ENCODE measurements at places on chromosomes 2 and 18.

- no peak for DNase-seq
Observed at GRCh38 chr2:73072416-73072815, 904 bp upstream of the SFXN5 start.

DNA sequence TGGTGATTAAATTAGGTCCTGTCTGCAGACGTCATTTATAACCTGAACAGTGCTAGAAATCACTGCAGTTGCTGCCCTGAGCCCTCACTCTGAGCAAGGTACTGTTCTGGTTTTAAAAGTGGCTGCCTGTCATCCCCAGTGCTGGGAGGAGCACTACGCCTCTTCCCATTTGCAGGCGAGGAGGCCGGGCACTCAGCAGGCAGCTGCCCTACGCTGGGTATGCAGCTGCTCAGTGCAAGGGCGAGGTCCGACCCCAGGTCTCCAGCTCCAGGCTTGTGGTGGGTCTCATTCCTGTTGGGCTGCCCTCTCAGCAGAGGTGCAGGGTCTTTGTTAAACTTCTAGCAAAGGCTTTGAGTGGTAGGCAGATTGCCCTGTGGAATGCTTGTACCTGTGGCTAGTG is 15.7 kb downstream of the CNDP2 start:
- no peak for DNase-seq

DNA sequence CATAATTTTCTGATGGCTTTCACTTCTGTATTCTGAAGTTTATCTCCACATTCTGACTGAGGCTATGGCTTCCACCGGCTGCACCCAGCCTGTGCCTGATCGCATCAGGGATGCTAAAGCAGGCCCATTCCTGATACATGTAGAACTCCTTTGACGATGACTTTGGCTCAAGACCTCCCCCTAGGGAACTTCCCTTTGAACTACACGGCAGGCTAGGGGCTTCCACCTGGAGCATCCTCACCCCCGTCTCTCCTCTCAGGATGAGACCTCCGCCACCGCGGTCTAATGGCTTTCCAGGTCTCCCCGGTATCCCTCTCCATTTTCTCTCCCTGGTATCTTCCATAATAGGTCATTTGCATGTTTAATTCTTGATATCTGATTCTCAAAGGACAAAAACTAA is 214.9 kb upstream of the CHST9 start:
- DNase-seq, result no peak

DNA sequence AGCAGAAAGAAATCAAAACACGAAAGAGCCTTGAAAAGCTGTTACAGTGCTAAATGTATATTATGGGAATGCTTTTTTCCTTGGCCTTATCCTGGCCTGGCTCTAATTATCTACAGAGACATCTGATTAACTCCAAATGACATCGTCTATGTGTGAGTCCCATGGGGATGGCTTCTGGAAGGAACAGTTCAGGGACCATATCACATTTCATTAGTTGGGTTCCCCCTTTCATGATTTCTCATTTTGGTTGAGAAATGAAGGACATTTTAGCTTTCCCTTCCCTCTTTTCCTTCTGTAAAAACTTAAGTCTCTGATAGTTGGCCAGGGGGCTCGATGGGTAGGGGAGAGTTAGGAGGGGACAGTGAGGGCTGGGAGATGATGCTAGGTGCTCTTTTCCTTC is 116.7 kb downstream of the PRKCE start:
- DNase-seq, result no peak

DNA sequence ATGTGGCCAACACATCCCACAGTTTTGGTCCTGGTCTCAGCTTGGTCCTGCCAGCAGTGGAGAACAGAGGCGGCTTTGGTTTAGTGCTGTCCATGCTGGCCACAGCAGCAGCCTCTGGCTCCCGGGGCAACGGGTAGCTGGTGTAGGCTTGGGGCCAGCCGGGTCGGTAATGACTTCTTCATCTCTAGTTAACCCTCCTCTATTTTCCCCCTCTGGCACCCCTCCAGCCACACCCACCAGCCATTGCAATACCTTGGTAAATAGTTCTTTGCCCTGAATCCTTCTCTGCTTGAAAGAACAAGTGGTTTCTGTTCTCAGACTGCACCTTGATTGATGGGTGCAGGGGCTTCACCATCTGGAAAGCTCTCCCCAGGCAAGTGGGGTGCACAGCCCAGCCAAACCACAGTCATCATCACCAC is 31.7 kb upstream of the ZNF396 start:
- no peak for DNase-seq

DNA sequence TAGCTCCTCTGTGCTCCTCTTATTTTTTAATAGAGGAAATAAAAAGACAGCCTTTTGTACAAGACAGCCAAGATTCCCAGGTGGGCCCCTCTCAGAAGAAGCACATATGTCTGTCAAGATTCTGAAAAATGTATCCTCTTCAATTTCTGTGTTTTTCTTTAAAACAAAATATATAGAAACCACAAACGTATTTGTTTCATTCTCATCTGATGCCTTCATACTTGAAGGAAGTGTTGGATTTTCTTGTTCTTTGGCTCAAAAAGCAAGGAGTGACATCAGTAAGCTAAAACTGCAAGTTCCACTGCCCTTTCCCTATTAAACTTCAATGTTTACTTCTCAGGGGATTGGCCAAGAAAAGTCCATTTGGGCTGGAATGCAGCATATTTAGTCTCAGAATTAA is 193.8 kb upstream of the OSR1 start:
- no peak for DNase-seq

GRCh38 chr2:17529771-17530170 is 10.7 kb upstream of the VSNL1 start:
- no peak for DNase-seq

All from activated naive CD4-positive, alpha-beta T cell treated with anti-CD3 and anti-CD28 coated beads for 36 hours (primary cell).